ENCODE measurements at places on chromosomes 1 and 21. TPM values are rescaled to one million over a fixed set of nuclear protein-coding genes. Genes with fewer than 3 reads are reported as not detected.

GRCh38 chr1:52355436-52355835 is 10.6 kb downstream of the CC2D1B start:
- DNase-seq = no peak

- DNase-seq = no peak
Observed at GRCh38 chr1:47840393-47841190, 156.6 kb downstream of the TRABD2B start.

DNA sequence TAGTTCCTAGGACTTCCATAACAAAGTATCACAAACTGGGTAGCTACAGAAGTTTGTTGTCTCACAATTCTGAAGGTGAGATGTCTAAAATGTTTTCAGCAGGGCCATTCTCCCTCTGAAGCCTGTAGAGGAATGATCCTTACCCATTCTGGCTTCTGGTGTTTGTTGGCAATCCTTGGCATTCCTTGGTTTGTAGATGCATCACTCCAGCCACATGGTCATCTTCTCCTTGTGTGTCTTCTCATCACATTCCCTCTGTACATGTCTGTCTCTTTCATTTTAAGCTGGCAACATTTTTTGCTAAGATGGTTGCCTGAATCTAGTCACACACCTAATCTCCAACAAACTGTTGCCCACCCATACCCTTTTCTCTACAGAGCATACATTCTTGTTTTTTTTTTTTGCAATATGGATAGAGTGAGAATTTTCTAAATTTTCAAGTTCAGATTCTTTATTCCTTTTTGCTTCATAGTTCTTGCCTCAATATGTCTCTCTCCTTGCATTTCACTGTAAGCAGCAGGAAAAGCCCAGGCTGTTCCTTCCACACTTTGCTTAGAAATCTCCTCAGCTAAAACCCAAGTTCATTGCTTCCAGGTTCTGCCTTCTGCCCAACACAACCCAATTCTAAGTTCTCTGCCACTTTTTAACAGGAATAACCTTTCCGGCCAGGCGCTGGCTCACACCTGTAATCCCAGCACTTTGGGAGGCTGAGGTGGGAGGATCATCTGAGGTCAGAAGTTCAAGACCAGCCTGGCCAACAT is 18.3 kb downstream of the ZBED6 start:
- no peak for DNase-seq

GRCh38 chr1:39136638-39137037 is 67.9 kb upstream of the MACF1 start:
- DNase-seq = no peak

DNA sequence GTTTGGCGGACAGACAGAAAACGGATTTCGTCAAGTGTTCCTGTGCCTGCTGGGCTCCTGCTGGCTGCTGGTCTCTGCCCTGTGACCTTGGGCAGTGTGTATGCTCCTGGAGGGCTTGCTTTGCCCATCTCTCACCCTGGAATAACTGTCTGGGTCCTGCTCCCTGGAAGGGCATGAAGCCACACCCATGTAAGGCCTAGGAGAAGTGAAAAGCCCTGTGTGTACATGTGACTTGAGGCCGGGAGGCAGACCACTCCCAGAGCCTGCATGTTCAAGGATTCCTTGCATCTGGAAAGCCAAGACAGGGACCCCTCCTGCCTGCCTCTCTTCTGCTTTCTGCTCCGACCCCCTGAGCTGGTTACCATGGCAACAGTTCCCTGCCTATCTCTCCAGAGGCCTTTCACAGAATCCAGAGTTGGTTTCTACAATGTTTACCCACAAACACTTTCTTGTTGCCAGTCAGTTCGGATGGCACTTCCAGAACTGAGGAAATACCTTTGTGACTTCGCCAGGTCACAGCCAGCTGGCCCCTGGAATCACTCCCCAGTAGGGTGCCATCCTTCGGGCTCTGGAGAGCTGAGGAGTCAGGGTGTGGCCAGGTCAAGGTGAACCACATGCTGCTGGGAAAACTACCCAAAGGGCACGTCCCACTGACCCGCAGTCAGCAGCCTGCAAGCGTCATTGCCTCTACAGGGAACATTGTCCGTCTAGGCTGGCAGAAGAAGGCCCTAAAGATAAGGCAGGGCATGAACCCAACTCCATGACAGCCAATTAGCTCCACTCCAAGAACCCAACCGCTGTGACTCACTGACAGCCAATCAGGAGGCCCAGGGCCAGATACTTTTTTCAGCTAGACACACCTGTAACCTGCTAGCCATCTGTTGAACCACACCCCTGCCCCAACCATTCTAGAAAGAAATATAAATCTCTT is 14.7 kb upstream of the GPR37L1 start:
- peak; percentile 94 for DNase-seq

- DNase-seq = no peak
Observed at GRCh38 chr1:202281316-202282024, 60.3 kb downstream of the UBE2T start.

GRCh38 chr21:39674801-39675200 is 62.1 kb downstream of the B3GALT5 start:
- DNase-seq = no peak

GRCh38 chr1:221667504-221667903 is 74.4 kb downstream of the DUSP10 start:
- no peak for DNase-seq

DNA sequence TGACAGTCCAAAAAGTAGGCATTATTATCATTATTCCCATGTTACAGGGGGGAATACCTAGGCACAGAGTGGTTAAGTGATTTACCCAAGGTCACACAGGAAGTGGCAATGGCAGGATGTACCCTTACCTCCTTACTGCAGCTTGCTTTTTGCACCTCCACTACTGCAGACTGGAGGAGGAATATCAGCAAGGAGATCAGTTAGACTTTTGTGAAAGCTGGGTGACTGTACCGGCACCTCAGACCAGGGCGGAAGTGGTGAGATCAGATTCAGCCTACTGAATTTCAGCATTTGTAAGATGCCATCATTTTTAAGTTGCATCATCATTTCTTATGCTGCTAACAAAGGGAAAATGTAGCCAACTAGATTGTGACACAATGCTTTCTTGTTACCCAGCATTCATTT is 4.5 kb downstream of the ADARB1 start:
- no peak for DNase-seq

DNA sequence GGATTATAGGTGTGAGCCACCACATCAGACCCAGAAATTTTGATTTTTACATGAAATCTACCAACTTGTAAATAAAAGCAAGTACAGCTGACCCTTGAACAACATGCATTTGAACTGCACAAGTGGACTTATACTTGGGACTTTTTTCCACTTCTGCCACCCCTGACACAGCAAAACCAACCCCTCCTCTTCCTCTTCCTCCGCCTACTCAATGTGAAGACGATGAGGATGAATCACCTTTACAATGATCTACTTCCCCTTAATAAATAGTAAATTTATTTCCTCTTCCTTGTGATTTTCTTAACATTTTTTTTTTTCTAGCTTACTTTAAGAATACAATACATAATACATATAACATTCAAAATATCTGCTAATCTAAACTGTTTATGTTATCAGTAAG is 17.5 kb upstream of the YRDC start:
- DNase-seq = no peak

GRCh38 chr1:190849346-190849745 is 371.7 kb upstream of the BRINP3 start:
- DNase-seq = no peak

DNA sequence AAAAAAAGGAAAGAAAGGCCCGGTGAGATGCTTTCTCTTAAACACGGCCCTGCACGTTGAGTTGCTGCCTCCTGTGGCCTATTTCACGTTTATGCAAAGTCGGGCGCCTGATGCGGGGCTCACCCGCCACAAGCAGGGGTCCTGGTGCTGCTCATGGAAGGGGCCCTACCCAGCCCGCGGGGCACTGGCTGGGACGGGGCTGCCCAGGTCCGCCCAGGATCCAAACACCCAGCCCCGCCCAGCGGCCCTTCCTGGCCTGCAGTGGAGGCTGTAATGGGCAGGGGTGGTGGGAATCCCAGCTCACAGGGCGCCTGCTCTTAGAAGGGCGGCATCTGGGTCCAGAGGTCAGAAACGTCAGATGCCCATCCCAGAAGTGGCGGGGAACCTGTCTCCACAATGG is 1.6 kb downstream of the COL6A2 start:
- DNase-seq = peak; percentile 42

- no peak for DNase-seq
Observed at GRCh38 chr1:42482635-42483153, 19.6 kb downstream of the CCDC30 start.

GRCh38 chr1:243850202-243850451 is at the start of gene AKT3:
Gene AKT3 (minus strand): TSS chr1:243850243. CDS start chr1:243843170, 7,073 bp downstream.
- no peak for DNase-seq

GRCh38 chr1:113252166-113252565 is 138.1 kb upstream of the MAGI3 start:
- no peak for DNase-seq

The GJB5 gene
- not detected for total RNA-seq

The ELAPOR1 gene
- 0.48 TPM for total RNA-seq

The PPFIA4 gene
- total RNA-seq = 0.78 TPM

The CITED4 gene
- total RNA-seq = 29.9 TPM

The VPS45 gene
- total RNA-seq = 12.3 TPM

The GNG4 gene
- not detected for total RNA-seq

The SH3BP5L gene
- 15.3 TPM for total RNA-seq

The GNAT2 gene
- 0.25 TPM for total RNA-seq

Measured in left lobe of liver (tissue), 2 donors.